ENCODE measurements at places on chromosomes 3 and 15. TPM values are rescaled to one million over a fixed set of nuclear protein-coding genes. Genes with fewer than 3 reads are reported as not detected.

DNA sequence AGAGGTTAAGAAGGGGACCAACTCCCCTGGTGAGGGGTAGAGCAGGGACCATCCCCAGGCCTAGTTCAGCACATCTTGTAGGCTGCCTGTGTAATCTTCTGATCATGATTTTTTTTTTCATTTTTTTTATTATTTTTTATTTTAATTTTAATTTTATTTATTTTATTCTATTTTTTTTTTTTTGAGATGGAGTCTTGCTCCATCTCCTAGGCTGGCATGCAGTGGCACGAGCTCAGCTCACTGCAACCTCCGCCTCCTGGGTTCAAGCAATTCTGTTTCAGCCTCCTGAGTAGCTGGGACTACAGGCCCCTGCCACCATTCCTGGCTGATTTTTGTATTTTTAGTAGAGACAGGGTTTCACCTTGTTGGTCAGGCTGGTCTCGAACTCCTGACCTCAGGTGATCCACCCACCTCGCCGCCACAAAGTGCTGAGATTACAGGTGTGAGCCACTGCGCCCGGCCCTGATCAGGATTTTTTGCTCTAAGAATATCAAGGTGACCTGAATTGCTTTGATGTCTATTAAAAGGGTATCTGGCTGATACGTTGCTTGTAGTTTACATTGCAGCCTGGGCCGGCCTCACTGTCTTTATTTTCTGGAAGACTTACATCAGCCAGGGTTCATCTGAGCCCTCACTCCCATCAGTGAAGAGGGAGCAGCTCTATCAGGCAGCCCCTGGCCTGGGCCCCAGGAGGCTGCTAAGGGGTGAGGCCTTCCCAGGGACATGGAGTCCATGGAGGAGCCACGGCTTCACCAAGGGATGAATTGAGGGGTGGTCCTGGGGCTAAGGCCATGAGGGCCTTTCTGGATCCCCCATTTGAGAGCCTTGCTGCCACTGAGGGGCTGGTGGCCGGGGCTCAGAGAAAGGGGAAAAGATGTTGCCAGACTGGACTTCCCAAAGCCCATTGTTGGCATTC, 10.7 kb downstream of the SYNM start:
- H3K4me3 ChIP-seq = no peak overlapping the region
- H3K27me3 ChIP-seq = no peaks in the 10 kb centered on the region
- H3K27ac ChIP-seq = peak overlapping the region; percentile 88
- DNase-seq = no peak

- no peak overlapping the region for H3K27ac ChIP-seq
- H3K4me1 ChIP-seq = no peaks in the 10 kb centered on the region
- DNase-seq = no peak
- no peaks in the 10 kb centered on the region for H3K36me3 ChIP-seq
- no peaks in the 10 kb centered on the region for H3K27me3 ChIP-seq
Measured at GRCh38 chr15:59550530-59550929, 61.1 kb upstream of the GCNT3 start.

- H3K27ac ChIP-seq = no peak overlapping the region
- no peaks in the 10 kb centered on the region for H3K27me3 ChIP-seq
- H3K4me1 ChIP-seq = peaks cover 34% of the 10 kb centered on the region
- H3K36me3 ChIP-seq = no peaks in the 10 kb centered on the region
- no peak for DNase-seq
Measured at GRCh38 chr3:30751610-30752299, 142.7 kb downstream of the GADL1 start.

GRCh38 chr3:195873281-195873887, 35.0 kb downstream of the TNK2 start:
- peaks cover 43% of the 10 kb centered on the region for H3K36me3 ChIP-seq
- no peak for DNase-seq
- peak overlapping the region; percentile 81 for H3K27ac ChIP-seq
- H3K4me1 ChIP-seq = peaks cover 23% of the 10 kb centered on the region
- H3K4me3 ChIP-seq = no peak overlapping the region

DNA sequence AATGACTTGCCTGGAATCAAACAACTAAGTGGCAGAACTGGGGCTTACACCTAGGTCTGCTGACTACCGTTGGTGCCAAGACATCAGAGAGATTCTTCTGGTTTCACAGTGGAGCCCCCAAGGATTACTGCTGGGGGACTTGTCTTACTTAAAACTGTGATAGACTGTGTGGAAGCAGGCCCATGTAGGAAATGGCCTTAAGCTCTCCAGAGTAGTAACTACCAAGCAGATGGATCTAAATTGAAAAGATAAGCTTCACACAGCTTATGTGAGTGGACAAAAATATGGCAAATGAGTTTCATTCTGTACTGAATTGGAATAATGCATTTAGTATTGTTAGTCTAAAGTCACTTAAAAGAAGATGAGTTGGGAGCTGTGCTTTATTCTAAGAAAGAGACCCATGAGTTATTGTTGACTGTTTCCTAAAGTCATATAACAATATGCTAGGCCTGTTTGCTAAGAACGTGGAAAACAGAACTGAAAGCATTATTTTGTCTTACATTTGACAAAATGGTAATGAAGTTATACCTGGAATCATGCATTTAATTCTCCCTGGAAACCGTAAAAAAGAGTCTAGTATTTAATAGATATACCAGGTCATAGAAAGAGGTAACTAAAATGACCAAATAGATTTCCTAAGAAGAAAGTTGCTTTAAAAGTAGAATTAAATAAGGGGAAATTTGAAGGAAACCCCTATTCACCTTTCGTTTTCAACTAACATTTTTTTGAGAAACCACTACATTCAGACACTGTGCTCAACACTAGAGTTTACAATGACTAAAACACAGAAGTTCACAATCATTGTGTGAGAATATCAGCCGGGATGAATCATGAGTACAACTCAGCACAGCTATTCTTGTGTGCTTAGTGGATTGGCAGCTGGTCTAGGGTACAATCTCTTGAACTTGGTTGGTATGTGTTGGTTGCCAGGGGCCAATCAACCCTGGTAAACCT, 13.0 kb upstream of the MAPK6 start:
- peaks cover 20% of the 10 kb centered on the region for H3K4me1 ChIP-seq
- H3K27me3 ChIP-seq = no peaks in the 10 kb centered on the region
- H3K27ac ChIP-seq = peak overlapping the region; percentile 56
- H3K36me3 ChIP-seq = no peaks in the 10 kb centered on the region
- no peak overlapping the region for H3K4me3 ChIP-seq

DNA sequence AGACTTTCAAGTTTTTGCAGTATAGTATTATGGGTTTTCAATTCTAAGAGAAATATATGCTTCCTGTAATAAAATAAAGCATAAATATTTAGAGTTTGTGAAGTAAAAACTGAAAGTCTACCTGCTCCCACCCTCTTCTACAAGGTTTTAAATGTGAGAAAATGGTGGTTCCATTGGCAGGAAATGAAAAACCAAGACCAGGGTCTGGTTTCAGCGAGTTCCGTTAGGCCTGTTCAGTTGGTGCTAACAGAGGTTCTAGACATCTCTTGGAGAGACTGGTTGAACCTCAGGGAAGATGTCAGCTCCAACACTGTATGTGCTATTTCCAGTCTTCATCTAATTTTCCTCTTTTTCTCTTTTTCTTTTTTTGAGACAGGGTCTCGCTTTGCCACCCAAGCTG, 11.8 kb upstream of the MYO1E start:
- no peak overlapping the region for H3K4me3 ChIP-seq
- H3K27me3 ChIP-seq = no peaks in the 10 kb centered on the region
- no peaks in the 10 kb centered on the region for H3K36me3 ChIP-seq
- H3K4me1 ChIP-seq = no peaks in the 10 kb centered on the region

GRCh38 chr3:39122813-39123212, 15.3 kb downstream of the TTC21A start:
- no peak overlapping the region for H3K27ac ChIP-seq
- no peaks in the 10 kb centered on the region for H3K27me3 ChIP-seq
- no peaks in the 10 kb centered on the region for H3K36me3 ChIP-seq

DNA sequence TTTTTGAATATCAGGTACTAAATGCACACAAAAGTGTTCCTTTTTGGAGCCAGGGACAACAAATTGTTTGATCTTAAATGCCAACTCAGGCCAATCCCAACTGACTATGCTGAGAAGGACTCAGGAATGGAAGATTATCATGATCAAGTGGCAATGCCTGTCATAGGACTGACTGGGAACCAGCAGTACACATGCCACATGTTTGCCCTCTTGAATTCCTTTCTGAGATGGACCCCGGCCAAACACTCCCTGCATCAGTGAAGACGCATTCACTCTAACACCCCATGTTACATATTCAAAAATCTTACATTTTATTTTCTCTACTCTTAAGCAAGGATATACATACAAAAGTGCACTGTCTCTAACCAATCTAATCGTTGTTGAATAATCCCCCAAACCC, 36.1 kb downstream of the CLDN18 start:
- no peak overlapping the region for H3K4me3 ChIP-seq
- H3K27ac ChIP-seq = no peak overlapping the region
- no peaks in the 10 kb centered on the region for H3K36me3 ChIP-seq
- no peak for DNase-seq
- H3K27me3 ChIP-seq = no peaks in the 10 kb centered on the region

DNA sequence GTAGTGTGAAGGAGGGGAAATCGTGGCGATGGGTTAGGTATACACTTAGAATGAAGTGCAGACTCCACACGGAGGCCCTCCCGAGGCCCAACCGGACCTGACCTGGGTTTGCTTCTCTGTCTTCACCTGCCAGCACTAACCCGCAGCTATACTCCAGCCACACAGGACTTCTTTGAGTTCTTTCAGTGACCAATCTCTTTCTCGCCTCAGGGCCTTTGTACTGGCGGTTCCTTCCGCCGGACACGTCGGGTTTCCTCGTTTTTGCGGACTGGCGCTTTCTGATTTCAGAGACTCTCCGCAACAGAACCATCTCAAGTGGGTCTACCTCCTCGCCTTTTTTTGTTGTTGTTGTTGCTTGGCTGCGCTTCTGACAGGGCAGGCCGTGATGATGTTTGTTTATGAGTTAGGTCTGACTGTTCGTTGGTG, at the start of gene NEIL1:
NEIL1 (plus strand) TSS at position 244 of the 426 bp plus-strand sequence. CDS start 1,867 bp downstream, outside the sequence.
- no peak for DNase-seq
- peaks cover 7% of the 10 kb centered on the region for H3K4me1 ChIP-seq
- peak within 1 kb of the TSS; percentile 92 for H3K4me3 ChIP-seq
- H3K27me3 ChIP-seq = no peaks in the 10 kb centered on the region
- peak within 1 kb of the TSS; percentile 75 for H3K27ac ChIP-seq

ESYT3 gene
- total RNA-seq = 2.3 TPM

TMCO5A gene
- not detected for total RNA-seq

FAM107A gene
- 27.5 TPM for total RNA-seq

LRTM1 gene
- total RNA-seq = not detected

MKRN3 gene
- 0.29 TPM for total RNA-seq

CYP8B1 gene
- total RNA-seq = not detected

PROS1 gene
- 8.3 TPM for total RNA-seq
